Epithelial cell of proximal tubule (primary cell): ENCODE measurements at places on chromosomes 2 and 18.

DNA sequence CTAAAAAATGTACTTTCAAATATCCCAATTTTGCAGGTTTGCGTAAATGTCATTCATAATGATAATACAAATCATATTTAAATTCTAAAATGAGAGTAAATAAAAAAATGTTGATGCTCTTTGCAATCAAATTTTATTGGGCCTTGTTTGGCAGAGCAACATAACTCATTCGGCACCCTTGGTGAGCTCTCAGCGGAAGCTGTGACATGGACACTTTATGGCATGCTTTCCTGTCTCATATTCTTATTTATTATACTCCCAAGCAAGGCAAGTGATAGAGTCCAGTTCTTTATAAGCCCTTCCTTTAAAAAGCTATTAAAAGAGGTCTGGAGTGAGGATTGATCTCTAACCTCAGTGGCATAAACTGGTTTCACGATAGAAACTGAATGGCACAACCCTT is 1493.2 kb upstream of the NXPH2 start:
- no peak for DNase-seq

DNA sequence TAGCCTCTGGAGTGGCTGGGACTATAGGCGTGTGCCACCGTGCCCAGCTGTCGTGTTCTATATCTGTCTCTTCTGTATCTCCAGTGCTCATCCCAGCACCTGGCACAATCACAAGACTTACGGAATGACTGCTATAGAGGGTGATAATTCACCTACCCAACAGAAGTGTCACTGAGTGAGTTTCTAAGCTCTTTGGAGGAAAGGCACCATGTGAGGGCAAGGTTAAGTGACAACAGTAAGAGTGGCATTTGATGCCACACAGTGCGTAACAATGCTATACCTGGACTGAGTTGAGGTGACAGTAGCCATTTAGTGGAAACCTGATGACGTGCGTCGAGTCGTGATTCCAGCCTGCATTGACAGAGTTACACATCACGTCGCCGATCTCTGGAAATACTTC is 89.0 kb downstream of the KCTD1 start:
- no peak for DNase-seq

DNA sequence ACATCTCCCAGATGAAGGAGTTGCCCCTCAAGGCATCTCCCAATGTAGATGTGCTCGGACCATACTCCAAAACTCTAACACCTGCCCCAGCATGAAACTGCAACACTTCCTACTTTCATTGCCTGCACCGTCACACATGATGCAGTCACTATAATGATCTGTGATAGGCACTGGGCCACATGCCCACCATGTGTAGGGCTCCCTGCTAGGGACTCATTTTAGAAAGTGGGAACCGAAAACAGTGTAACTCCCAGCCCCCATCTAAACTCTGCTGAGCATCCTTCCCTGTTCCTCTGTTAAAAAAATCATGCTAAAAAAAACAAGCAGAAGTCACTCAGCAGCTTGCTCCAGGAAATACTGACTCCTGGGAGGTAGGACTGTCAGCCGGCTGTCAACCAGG is 496.1 kb upstream of the RAB6C start:
- DNase-seq = no peak

GRCh38 chr2:239343946-239344856 is 56.6 kb downstream of the HDAC4 start:
- DNase-seq = no peak

GRCh38 chr2:159450180-159450579 is 163.7 kb upstream of the WDSUB1 start:
- no peak for DNase-seq

DNA sequence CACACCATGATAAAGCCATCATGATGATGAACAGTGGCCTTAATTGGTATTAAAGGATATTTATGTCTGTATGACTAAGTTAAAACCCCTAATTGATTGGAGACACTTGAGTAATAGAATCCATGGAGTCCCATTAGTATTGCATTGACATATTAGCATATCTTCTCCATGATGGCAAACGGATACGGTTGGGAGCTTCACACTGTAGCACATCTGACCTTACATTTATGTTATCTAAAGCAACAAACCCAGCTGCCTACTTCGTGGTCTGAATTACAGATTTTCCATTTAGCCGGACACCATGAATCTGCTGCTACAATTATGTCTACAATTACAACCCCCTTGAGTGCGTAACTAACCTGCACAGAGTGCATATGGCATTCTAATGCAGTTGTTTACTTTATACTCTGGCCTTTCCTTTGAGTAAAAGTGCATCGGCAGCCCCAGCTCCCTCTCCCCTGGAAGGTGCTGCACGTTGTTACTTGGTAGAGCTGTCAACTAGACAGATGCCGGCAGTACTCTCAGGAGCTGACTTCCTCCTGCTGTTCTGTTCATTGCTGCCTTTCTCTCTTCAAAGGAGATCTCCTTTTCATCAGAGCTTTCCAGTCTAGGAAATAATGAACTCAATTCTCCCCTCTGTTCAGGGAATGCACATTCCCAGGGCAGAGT is 92.1 kb downstream of the LRRC30 start:
- no peak for DNase-seq

GRCh38 chr18:75865639-75866038 is 438.1 kb upstream of the SMIM21 start:
- no peak for DNase-seq

DNA sequence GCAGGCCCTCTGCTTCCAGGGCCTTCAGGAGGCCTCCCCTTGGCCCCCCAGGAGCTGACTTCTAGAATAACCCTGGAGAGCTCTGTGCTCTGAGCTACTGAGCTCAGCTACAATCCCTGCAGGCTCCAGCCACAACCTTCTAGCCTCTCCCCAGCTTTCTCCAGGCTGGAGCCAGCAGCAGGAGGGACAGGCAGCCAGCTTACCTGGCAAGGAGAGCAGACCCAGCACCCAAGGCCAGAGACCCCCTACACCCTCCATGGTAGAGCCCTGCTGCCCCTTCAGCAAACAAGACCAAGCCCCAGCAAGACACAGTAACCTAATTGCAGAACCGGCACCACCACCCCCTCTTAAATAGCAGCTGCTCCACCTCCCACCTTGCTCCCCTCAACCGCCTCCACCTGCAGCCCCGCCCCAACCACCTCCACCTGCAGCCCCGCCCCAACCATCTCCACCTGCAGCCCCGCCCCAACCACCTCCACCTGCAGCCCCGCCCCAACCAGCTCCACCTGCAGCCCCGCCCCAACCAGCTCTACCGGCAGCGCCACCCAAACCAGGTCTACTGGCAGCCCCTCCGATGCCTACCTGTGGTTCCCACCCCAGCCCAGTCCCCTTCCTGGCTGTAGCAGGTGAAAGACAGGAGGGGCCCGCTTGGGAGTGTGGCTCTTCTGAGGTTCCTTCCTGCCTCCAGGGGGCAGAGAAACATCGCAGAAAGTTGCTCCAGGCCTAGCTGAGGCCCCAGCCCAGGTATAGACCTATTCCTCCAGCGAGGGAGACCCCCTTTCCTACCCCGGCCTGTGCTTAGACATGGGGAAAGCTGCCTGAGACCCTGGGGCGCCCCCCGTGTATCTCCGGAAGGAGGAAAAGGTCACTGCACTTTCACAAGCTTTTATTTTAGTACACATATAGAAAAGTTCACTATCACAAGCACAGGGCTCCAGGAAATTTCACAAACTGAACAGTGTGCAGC is at the start of gene ASTL:
Gene ASTL (minus strand): TSS at position 324 of the 967 bp plus-strand sequence. CDS start 66 bp downstream, at position 258.
- no peak for DNase-seq

GRCh38 chr2:189799531-189799930 is 15.3 kb downstream of the PMS1 start:
- DNase-seq = no peak

- no peak for DNase-seq
These were observed 61.9 kb downstream of the KIF5C start for GRCh38 chr2:148936857-148937450.

DNA sequence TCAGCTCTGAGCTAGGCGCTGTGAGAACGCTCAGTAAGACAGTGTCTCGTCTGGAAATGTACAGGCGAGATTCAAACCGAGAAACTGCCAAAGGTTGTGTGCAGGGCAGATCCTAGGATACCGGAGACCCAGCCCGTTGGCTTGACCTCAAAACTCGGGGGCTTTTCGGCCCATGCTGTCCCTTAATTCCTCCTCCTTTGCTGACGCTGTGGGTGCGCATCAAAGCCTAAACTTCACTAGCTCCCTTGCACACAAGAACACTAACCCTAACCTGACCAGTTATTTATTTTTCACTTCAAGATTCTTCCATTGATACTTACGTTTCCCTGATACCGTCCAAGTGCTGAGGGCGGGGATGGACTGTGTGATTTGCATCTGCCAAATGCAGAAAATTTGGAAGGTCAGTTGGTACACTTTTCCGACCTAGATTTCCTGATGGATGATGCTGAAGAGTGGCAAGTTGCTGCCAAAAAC is 1.0 kb upstream of the AAK1 start:
- no peak for DNase-seq

DNA sequence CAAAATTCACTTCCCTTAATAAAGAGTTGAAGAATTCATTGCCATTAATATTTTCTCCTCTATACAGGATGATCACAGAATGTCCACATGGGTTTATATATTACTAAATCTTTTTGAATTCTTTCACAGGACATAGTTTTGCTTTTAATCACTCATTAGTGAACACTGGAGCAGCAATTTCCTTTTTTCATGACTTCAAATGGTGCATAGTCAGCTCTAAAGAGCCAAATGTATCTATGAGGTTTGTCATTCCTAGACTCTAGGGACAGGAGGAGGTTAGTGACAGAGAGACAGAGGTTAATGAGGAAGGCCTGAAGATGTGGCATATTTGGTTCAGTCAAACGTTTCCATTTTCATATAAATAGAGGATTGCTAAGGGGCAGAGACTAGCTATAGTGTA is 111.8 kb downstream of the FSHR start:
- no peak for DNase-seq

DNA sequence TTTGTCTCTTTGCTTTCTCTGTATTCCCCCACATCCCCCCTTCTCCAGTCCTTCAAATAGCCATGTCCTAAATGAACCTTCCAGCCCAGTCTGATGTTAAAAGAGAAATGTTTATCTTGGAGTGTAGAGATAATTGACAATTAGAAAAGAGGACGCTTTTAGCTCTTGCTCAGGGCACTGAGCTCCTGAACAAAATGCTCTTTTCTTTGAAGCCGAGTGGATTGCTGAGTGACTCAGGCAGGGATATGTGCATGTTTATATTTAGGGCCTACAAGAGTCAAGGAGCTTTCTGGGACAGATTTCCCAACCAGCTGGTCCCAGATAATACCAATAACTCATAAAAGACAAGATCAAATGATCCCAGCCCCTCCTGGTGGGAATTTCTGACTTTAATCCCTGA is 88.0 kb upstream of the SETBP1 start:
- DNase-seq = no peak

DNA sequence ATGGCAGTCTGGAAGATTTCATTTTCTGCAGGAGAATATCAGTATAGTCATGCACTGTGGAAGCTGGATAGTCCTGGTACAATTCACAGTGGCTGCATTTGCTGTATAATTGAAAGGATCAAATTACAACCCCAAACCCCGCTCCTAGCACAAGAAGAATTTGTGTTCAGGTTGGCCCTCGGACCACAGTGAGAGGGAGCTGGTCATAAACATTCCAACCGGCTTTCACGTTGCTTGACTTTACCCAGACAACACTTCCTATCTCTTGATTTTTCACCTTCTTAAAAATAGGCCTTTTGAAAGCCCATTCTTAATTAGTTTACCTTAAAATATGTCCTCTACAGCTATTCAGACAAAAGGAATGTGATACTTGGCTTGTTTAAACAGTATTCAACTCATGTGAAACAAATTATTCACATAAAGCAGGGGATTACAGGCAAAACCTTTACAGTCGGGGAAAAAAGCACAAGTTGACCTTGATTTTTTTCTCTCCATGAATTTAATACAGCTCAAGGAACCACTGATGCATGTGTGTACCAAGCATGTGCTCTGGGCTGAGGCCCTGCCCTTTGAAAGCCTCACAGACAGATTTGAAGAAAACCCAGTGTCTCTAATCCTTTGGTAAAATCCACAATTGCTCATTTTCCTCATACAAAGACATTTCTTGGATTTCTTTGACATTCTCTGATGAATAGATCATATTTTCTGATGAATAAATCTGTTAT is 143.0 kb upstream of the SOX11 start:
- DNase-seq = peak; percentile 2

DNA sequence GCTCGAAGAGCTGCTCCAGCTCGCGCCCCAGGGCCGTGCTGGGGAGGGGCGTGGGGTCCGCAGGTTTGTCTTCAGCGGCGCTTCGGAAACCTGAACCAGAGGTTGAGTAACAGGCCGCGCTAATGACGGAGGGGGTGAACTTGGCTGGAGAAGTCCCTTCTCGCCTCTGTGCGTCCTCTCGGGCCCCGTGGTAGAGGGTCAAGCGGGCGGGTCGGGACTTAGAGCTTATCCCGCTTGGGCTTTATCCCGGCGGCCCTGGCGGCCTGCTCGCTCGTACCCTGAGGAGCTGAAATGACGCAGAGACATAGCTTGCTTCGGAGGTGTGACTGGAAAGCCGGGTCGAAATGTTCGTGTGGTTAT is 479 bp downstream of the RNMT start:
- no peak for DNase-seq

DNA sequence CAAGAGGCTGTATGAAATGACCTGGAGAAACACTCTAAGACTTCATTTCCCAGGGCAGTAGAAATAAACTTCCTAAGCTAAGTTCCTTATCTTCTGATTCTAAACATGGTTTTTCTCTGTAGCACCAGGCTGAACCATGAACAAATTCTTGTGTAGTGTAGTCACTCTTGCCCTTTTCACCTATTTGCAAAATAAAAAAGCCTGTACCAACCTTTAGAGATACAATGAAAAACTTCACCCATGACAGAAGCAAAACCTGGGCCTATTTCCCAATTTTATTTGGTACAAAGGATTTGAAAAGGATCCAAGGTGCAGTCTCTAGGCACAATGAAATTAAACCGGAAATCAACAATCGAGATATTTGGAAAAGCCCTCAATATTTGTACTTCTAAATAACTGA is 43.6 kb downstream of the POLR1A start:
- DNase-seq = no peak

- DNase-seq = no peak
These were observed 81.4 kb downstream of the COBLL1 start for GRCh38 chr2:164760179-164760578.
